ENCODE measurements at places on chromosomes 12 and 14. TPM values are rescaled to one million over a fixed set of nuclear protein-coding genes. Genes with fewer than 3 reads are reported as not detected.

The TMEM63C gene
- total RNA-seq = not detected

The LRP10 gene
- total RNA-seq = 71.9 TPM

The MYRFL gene
- total RNA-seq = not detected

The FAM186B gene
- total RNA-seq = 0.51 TPM

The METTL1 gene
- total RNA-seq = 3.5 TPM

The FOXA1 gene
- total RNA-seq = under 0.01 TPM

The SLC41A2 gene
- 22.8 TPM for total RNA-seq

The C1S gene
- total RNA-seq = 1,549 TPM

The NFATC4 gene
- 59.9 TPM for total RNA-seq

The C12orf75 gene
- total RNA-seq = 40.6 TPM

The CDK4 gene
- 183 TPM for total RNA-seq

The VDR gene
- 9.8 TPM for total RNA-seq

The TAC3 gene
- 0.17 TPM for total RNA-seq

The DBX2 gene
- total RNA-seq = not detected

The GNG2 gene
- 19.0 TPM for total RNA-seq

The LHX5 gene
- not detected for total RNA-seq

The FAIM2 gene
- total RNA-seq = 3.6 TPM

The KNTC1 gene
- total RNA-seq = 8.0 TPM

The PHLDA1 gene
- total RNA-seq = 252 TPM

The TXNDC16 gene
- total RNA-seq = 3.0 TPM

The TESPA1 gene
- total RNA-seq = not detected

The KRT85 gene
- total RNA-seq = not detected

The KRT78 gene
- total RNA-seq = not detected

The RASAL1 gene
- not detected for total RNA-seq

The IFNG-AS1 gene
- total RNA-seq = not detected

The GRIP1 gene
- 0.26 TPM for total RNA-seq

The ETFBKMT gene
- 4.4 TPM for total RNA-seq

The C12orf60 gene
- total RNA-seq = 1.5 TPM

The AMN gene
- total RNA-seq = under 0.01 TPM

The TBC1D30 gene
- 0.26 TPM for total RNA-seq

All from fibroblast of lung (primary cell).